ENCODE measurements at places on chromosomes 2 and 18. TPM values are rescaled to one million over a fixed set of nuclear protein-coding genes. Genes with fewer than 3 reads are reported as not detected.
A peak's percentile ranks its signal among the peaks of the same experiment; 100 is the strongest.

DNA sequence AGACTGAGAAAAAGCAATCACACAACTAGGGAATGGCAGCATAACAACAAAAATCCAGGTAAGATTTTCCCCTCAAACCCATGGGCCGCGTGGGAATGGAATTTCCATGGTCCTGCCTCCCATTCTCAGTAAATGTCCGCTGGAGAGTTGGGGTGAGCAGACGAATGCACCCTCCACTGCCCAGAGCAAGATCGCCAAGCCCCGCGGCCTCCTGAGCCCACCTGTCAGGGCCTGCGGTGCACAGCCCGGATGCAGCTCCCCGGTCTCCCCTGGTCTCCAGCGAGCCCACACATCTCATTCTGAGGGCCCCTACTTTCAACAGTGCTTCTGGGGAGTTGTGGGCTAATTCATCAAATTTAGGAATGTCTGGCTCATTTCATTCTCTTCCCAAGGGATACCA is 327.4 kb upstream of the HS6ST1 start:
- no peaks in the 10 kb centered on the region for H3K36me3 ChIP-seq
- no peaks in the 10 kb centered on the region for H3K4me1 ChIP-seq

DNA sequence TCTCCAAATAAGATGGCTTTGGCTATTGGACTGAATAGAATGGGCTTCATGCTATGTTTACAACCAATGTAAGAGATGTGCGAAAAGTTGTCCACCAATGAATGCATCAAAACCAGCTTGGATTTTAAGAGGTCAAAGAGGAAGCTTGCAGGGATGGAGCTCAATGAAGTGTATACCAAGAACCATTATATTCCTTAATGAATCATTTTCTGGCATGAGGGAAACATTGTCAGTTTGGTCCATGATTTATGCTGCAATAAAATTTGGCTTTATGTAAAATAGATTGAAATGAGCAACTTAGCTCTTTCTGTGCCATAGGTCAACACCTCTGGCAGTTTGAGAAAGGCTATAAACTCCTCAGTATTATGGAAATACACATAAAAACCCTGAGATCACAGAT is 107.3 kb downstream of the SH3BP4 start:
- no peaks in the 10 kb centered on the region for H3K27me3 ChIP-seq
- H3K27ac ChIP-seq = no peak overlapping the region
- no peak for DNase-seq
- no peak overlapping the region for H3K4me3 ChIP-seq

Gene TMEM37
- total RNA-seq = not detected

GRCh38 chr2:148552675-148553331 is 91.7 kb upstream of the EPC2 start:
- no peaks in the 10 kb centered on the region for H3K4me1 ChIP-seq
- H3K27ac ChIP-seq = no peak overlapping the region
- DNase-seq = no peak
- peak overlapping the region; percentile 32 for H3K4me3 ChIP-seq
- no peaks in the 10 kb centered on the region for H3K36me3 ChIP-seq

All from GM23248 (cell line).